Hepatocyte (in vitro differentiated cells): ENCODE measurements at places on chromosomes 11 and 22.

DNA sequence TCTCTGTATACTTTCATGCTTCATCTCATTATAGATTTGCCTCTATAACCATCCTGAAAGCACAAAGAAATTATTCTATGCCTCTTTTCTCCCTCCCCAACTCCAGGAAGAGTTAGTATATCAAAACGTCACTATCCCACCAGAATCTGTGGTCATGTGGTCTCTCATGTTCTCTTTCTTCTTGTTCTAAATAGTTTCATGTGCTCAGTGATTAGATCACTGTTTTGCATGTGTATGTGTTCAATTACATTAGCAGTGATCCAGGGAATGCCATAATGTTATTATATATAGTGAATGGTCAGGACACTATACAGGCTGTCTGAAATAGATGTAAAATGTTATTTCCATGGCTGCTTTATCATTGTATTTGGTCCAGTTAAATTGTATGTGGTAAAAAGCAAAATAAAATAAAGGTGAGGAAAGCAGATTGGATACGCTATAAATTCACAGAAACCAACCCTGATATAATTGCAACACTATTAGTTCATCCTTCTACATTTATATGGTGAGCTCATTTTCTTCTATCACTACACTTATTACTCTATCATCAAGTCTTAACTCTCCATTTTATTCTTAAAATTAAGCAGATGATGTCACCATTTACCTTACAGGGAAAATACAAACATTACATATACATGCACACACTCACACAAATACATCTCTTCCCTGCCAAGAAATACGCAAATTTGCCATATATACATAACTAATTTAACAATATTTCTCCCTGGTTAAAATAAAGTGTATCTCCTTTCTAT is 26.9 kb upstream of the ANO5 start:
- no peak for DNase-seq

DNA sequence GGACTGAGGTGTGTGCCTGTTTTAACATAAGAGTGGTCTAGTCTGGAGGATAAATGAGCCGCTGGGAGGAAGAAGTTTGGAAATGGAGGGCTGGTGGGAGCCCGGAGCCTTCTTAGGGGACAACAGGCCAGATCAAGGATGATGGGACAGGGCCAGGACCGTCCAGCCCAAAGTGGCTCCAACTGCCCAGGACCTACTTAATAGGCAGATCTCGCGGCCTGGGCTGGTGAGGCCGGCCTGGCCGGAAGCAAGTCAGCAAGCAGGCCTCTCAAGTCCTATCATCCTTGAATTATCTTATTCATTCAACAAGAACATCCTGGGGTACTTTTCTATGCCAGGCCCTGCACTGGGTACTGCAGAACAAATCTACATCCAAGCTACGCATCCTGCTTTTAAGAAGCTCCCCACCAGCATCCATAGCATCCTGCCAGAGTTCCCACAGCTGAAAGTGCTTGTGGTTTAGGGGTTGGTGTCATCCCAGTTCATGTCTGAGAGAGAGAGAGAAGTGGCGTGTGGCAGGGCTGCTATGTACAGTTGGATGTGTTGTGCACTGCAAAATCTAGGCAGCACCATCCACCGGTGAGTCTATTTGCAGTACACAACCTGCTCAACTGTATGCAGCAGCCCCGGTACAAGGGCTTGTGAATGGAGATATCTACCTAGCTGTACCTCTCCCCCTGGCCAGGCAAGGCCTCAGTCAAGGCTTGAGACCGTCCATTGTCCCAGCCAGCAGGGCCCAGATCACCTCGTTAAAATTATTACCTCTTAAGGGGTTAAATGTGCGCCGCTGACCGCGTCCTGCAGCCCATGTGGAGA is 82.1 kb downstream of the FBLN1 start:
- DNase-seq, result no peak

GRCh38 chr11:107018902-107019493 is 722 bp upstream of the GUCY1A2 start:
- DNase-seq, result peak; percentile 92

GRCh38 chr11:82863209-82863608 is 37.0 kb downstream of the PRCP start:
- no peak for DNase-seq

- DNase-seq, result peak; percentile 53
These were observed 40.5 kb downstream of the MICAL2 start for GRCh38 chr11:12150831-12151382.

GRCh38 chr11:78227921-78228320 is 39.2 kb downstream of the USP35 start:
- no peak for DNase-seq

DNA sequence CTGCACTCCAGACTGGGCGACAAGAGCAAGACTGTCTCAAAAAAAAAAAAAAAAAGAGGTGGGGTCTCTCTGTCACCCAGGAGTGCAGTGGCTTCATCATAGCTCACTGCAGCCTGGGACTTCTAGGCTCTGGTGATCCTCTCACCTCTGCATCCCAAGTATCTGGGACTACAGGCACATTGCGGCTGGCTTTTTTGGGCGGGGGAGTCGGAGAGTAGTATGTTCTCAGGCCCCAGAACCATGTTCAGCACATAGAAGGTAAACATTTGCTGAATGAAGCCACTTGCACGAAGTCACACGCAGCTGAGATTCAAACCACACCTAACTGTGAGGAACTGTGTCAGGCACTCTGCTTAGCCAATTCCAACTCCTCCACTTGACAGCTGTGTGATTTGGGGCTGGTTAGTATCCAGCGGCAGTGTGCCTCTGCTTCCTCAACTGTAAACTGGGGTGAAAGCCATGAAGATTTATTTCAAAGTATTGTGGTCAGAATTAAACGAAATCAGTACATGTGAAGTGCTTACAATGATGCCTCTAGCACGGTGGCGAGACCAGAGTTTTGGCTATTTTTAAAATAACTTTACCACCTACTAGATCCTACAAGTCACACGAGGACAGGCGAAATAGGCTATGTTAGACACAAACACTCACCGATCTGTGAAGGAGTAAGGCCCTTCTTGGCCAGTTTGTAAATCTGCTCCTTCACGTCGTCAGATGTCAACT is 789 bp downstream of the RPS13 start:
- peak; percentile 24 for DNase-seq

DNA sequence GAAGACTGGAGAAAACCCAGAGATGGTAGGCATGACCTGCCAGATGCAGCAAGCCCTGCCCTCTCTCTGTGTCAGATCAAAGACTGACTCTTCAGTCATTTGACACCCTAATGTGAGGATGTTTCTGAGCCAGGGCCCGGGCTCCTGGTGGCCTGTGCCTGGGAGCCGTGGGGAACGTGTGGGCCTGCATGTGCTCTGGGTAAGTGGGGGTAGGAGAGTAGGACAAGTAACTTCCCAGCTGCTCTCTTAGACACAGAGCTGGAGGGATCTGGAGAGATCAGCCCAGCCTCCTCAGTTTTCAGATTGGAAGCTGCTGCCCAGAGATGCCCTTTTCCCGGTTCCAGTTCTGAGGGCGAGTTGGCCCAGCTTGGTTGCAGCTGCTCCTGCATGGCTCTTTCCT is 110.8 kb downstream of the TEAD1 start:
- DNase-seq, result no peak

DNA sequence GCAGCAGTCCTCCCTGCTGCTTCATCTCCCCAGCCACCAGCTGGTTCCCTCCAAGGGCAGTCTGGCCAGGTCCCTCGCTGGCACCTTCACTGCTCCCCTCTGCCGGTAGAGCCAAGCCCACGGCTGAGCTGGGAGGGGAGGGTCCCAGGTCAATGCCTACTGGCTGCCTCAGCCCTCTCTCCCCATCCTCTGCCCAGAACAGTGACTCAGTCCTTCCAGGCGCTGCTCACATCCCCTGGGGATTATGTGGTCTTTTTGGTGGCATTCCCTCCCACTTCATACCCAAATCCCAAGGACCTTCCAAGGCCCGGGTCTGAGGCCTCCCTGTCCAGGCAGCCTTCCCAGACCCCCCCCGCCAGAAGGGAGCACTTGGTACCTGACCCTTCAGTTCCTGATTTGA is 44.9 kb downstream of the WNT7B start:
- no peak for DNase-seq

DNA sequence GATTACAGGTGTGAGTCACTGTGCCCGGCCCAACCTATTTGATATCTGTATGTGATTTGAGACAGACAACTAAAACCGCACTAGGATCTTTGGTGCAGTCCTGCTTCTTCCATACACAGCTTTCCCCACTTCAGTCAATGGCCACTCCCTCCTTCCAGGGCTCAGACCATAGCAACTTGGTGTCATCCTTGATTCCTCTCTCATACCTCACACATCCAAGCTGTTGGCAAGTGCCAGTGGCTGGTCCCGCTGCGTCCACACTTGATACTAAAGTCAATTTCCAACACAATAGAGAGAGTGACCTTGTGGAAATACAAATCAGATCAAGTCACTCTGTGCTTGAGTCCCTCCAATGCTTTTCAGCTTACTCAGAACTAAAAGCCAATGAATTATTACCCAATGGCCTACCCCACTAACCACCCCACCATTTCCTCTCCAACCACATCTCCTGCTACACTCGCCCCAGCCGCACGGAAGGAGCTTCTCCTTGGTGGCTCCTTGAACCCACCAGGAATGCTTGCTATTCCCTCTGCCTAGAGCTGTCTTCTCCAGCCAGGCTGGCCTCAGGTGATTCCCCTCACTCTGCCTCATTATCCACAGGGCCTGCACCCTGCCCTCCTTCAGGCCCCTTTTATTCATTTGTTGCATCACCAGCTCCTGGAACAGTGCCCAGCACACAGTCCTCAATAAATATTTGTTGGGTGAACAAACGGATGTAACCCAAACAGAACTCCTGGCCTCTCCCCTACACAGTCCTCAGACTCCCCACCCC is 12.9 kb downstream of the ABTB2 start:
- DNase-seq, result peak; percentile 57

DNA sequence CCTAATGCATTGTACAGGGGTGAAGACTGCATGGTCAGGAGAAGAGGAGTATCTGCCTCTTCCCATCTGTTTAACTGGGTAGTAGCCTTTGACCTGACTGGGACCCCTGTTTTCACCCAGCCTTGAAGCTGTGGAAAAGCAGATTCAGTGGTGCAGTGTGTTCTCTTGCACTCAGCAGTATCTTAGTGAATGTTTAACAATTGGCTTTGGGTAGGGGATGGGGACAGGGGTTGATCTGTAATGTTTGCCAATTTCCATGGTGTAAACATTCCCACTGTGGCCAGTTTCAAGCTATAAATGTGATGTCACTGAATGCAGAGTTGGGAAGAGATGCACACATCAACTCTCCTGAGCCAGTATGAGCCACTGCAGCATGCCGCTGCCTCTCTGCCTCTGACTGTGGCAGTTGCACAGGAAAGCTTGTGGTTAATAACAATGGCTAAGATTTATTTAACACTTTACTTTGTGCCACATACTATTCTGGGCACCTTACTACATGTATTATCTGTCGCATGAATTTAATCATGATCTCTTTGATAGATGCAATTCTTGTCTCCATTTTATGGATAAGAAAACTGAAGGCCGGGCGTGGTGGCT is 15.7 kb downstream of the FJX1 start:
- no peak for DNase-seq

- DNase-seq, result no peak
These were observed 5.6 kb upstream of the SEC14L4 start for GRCh38 chr22:30511109-30511508.

DNA sequence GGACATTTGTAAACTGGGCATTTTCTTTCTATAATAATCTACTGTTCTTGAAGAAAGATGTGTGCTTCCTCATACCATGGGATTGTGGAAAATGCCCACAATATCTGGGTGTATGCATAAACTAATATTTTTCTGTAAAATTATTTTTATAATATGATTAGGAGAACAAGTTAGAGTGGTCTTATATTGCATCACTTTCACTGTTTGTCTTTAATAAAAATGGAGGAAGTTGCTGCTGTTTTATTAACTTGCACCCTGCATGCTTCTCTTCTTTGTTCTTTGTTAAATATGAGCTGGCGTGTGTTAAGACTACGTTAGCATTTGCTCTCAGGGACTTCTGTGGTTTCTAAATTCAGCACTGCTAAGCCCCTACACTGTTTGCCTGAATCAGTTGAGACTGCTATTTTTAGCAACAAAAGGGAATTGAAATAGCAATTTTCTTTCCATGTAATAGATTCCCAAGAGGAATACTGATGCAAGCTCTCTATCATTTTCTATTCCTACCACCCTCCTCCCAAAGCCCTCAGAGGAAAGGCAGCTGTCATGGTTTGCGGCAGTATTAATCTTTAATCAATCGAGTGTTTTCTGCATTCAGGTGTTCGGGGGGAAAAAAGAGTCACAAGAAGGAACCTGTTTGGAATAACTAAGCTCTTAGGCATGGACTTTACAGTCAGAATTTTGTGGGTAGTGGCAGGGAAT is 56.1 kb downstream of the HSD17B12 start:
- no peak for DNase-seq

DNA sequence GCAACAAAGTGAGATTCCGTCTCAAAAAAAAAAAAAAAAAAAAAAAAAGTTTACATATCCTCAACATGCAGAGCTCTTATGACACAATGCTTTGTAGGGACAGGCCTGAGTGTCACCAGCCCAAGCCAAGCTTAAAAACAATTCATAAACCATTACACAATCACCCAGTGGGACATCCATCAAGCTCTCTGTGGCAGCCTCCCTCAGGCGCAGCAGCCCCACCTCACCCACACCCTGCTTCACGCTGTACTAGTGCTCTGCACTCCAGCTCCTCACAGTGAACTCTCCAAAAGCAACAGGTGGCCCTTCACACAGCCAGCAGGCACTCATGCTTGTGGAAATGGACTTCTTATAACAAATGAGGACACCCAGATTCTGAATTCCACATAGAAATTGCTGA is 3.5 kb upstream of the FOXRED2 start:
- DNase-seq, result no peak

DNA sequence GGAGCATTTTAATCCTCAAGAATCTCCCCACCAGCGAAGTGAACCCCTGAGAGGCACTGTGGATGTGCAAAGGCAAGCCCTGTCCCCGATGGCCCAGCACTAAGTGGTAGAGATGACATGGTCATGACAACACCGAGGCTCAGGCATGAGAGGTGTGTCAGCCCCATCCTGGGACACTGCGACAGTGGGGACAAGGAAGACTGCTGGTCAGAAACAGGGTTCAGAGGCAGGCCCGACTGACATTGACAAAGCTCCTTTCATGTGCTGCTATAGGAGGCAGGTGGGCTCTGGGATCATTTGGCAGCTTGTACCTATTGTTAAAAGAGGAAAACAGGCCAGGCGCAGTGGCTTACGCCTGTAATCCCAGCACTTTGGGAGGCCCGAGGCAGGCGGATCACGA is 54.3 kb upstream of the MYEOV start:
- DNase-seq, result no peak

GRCh38 chr11:18865951-18866350 is 73.3 kb downstream of the MRGPRX1 start:
- no peak for DNase-seq

- no peak for DNase-seq
These were observed 132.7 kb upstream of the DDI1 start for GRCh38 chr11:103903621-103904323.

GRCh38 chr22:40199223-40199622 is 21.5 kb downstream of the TNRC6B start:
- no peak for DNase-seq
